ENCODE measurements at places on chromosomes 2 and 18.

DNA sequence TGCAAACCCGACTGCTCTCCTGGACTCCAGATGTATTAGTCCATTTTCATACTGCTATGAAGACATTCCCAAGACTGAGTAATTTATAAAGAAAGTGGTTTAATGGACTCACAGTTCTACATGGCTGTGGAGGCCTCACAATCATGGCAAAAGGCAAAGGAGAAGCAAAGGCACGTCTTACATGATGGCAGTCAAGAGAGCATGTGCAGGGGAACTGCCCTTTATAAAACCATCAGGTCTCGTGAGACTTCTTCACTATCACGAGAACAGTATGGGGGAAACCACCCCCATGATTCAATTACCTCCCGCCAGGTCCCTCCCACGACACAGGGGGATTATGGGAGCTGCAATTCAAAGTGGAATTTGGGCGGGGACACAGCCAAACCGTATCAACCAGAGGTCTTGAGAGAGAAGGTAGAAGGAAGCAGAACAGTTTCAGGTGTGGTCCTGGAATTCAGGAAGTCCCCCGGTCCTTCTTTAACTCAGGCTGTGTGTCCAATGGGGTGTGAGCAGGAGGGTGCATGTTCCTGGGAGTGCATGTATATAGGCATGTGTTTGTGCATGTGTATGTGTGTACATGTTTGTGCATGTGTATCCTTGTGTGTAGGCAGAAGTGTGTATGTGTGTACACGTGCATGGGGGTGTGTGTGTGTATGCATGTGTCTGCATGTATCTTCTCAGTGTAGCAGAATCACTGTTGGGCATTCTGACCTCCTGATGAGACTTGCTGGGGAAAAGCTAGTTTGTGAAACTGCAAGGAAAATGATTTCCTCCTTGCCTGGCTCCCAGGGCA, 46.2 kb downstream of the GREB1 start:
- DNase-seq = no peak

DNA sequence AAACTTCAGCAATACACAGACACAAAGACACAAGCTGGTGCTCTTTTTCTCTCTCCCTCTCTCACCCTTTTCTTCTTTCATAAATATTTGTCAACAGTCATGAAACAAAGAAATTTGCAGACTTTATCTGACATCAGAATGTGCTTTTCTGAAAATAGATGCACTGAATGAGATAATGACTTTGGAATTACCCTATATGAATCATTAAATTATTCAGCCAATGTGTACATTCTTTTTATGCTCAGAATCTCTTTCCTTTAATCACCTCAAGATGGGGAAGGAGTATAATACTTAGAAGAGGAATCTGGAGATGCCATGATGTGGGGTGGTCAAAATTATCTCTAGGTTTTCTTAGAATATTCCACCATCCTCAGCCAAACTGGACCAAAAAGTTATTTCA, 289.9 kb downstream of the LRRTM1 start:
- no peak for DNase-seq

- DNase-seq = no peak
Observed at GRCh38 chr2:180999274-180999964, 19.0 kb downstream of the UBE2E3 start.

DNA sequence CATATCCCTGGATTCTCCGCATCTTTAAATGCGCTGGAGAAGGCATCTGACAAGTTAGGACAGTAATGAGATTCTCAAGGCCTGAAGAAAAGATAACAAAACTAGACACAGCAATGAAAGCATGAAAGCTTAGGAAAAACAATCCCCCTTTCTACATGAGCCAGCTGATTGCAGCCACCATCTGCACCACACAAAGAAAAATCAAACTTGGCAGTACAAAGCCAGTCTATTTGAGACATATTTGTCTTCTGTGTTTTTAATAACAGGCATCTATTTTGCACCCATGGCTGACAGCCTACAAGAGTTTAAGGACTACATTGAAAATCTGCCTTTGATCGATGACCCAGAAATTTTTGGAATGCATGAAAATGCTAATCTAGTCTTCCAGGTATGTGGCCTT, 83.6 kb downstream of the TRABD2A start:
- DNase-seq = no peak

DNA sequence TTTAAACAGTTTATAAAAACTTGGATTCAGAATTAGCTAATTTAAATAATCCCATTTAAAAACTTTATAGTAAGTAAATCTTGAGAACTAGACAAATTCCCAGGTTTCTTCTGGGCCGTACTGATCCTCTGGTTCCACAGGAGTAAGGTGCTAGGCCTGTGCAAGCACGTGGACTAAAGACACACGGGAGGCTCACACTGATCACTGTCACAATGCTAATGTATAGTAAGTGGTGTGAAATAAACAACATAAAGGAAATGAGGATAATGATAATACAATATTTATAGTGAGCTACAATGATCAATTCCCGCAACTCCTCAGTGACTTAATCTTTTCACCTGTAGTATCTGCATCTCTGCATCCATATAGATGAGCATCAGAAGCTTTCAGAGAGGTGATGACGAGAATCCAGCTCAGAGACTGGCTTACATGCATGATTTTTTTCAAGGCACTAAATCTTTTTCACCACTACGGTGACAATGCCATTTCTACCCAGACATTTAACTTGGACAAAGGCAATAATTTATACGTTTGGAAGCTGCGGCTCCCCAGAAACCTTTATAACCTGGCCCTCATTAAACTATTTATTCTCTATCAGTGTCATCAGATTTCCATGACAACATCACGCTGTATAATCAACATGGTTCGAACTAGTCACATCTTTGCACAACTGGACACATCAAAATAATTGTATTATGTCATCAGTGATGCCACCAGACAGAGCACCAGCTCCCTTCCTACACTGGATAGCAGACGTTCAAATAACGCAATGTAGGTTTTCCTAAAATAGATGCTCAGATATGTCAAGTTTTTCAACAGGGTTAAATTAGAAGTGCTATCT, 196.2 kb downstream of the ZNF385B start:
- no peak for DNase-seq

GRCh38 chr18:40274618-40275196, 1680.3 kb upstream of the PIK3C3 start:
- no peak for DNase-seq

- DNase-seq = no peak
Observed at GRCh38 chr2:183063083-183063482, 15.5 kb upstream of the DUSP19 start.

GRCh38 chr2:17052001-17052400, 386.4 kb upstream of the CYRIA start:
- no peak for DNase-seq

DNA sequence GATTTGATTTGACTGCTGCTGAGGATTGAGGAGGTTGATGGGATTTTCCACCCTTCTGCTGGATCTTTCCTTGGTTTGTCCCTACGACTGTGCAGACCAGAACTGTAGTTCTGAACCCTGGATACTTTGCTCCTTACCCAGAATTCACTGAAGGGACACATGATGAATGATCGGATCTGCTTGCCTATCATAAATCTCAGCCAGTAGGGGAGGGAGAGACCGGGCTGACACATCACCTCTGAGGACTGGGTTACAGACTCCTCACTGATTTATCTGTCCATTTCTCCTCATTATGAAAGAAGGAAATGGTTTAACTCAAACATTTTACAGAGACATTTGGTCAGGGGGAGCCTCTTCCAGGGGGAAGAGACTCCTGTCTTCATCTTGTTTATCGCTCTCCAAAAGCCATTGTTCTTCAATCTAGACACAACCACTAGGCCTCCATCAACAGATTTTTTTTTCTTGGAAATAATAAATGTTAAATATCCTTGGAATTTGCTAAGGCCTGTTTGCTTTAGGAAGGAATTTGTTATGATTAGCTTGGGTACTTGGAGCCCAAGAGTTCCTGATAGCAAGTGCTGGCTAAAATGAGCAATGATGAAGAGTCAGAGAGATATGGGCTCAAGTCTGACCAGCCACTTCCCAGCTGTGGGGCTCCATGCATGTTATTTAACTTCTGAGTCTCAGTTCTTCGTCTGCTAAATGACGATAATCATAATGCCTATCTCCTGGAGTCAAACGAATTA, 925.5 kb downstream of the SLC4A3 start:
- no peak for DNase-seq

DNA sequence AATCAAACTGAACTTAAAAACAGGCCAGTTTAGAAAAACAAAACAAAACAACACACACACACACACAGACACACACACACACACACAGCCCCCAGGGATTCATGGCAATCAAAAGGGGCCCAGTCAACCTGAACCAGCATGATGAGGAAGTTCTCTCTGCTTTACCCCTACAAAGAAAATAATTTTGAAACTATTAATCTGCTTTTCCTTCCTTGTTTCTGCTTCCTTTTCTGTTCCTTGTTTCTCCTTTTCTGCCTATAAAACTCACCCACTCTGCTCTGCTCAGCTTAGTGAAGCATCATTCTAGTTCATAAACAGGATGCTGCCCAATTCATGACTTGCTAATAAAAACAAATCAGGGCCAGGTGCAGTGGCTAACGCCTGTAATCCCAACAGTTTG, 203.1 kb downstream of the RAB3GAP1 start:
- no peak for DNase-seq

GRCh38 chr2:227033471-227034148, 130.4 kb downstream of the COL4A4 start:
- no peak for DNase-seq

GRCh38 chr18:63376538-63376937, 9.5 kb upstream of the KDSR start:
- no peak for DNase-seq

DNA sequence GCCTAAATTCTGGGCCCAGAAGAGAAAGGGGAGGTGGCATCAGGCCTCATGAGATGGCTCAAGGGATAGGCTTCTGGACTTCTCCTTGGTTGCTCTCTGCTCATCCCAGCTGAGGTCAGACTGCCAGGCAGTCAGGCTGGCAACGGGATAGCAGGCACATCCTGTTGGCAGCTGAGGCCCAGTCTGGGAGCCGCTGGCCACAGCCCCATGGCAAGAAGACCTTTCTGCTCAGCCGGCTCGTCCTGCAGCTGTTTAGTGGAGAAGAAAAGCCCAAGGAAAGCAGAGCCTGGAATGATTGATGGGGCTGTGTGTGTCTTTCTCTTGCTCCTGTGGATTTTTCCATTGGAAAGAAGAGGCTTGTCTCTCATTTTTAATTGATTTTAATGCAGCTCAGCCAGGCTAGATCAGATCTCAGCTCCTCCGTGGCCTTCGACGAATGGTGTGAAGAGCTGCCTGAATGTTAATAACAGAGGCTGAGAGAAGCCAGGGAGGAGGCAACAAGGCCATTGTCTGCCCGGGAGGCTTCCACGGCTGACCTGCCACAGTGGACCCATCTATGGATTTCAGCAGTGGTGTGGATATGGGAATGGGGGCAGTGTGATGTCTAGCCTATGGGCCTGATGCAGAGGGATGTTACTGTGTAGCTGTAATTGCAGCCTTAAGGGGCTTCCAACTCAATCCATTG, 99.5 kb downstream of the HS1BP3 start:
- no peak for DNase-seq

GRCh38 chr2:29164091-29164846, 49.1 kb downstream of the CLIP4 start:
- no peak for DNase-seq

- no peak for DNase-seq
Observed at GRCh38 chr2:10864861-10865636, 46.7 kb upstream of the KCNF1 start.

DNA sequence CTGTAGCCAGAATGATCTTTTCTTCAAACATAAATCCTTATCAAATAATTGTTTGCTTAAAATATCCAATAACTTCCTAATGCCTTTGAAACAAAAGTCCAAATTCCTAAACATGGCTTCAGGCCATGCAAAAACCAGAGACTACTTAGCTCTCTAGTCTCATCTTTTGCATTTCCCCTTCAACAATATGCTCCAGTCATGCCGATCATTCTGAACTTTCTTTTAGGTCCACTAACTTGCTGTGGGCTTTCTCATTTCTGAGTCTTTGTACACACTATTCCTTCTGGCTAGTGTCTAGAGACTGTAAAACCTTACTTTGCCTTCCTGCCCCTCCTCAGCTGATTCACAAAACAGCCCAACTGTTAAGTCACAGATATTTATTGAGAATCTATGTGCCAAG, 51.5 kb downstream of the VIL1 start:
- DNase-seq = no peak

DNA sequence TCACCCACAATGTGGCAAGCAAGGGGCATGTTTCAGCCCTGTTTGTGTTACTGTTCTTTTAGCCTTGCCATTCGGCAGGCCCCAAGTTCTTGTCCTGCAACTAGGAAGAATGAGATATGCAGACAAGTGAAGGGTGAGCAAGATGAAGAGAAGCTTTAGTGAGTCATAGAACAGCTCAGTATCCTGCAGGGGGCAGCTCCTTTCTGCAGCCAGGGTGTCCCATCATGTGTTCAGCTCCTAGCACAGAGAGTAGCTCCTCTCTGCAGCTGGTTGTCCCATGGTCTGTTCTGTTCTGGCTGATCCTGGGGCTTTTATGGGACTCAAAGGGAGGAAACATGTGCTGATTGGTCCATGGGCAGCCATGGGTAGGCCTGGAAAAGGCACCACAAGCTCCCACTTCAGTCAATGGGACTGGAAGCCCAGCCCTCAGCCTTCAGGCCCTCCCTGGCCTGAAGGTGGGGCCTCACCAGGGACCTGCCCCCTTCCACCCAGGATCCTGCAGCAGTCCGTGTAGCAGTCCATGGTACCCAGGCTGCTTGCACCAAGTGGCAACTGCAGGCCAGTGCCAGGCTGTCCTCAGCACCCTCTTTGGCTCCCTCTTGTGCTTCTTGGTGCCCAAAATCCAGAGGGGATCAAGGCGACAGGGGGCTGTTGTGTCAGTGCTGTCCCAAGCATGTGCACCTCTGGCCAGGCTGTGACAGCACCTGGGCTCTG, 326.4 kb downstream of the NR4A2 start:
- no peak for DNase-seq

GRCh38 chr2:201219328-201220096, 36.6 kb downstream of the CASP10 start:
- no peak for DNase-seq

DNA sequence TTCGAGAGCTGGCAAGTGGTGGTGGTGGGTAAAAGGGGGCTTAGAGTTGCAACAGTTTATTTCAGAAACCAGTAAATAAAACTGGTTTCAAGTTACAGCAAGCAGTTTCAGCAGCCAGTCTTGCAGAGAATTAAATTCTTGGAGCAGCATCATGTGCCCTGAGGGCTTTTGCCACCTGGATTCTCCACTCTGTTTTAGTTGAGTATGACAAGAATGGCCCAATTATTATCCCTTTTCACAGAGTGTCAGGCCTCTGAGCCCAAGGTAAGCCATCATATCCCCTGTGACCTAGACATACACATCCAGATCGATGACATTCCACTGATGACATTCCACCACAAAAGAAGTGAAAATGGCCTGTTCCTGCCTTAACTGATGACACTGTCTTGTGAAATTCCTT, 72.8 kb upstream of the FANCL start:
- DNase-seq = no peak

- no peak for DNase-seq
Observed at GRCh38 chr2:197259470-197259999, 51.0 kb downstream of the ANKRD44 start.

DNA sequence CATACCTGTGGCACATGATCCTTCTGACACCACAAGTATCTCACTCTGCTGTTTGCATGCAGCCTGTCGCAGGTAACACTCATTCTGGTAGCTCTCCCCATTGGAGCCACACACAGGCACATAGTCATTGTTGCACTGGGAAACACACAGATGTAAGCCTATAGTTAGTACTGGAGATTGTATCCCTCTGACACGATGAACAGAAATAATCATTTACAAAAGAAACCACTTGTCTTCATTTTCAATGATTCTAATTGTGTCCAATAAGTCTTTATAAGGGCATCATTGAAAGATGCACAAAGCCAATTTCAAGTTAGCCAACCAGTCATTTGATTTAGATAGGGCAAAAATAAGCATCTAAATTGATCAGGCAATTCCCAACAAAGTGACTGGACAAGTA, 10.4 kb downstream of the TMEFF2 start:
- DNase-seq = no peak

Data from stimulated activated CD4-positive, alpha-beta T cell treated with anti-CD3 and anti-CD28 coated beads, Interleukin-15, amount 100 ng/mL, for 48 hours (primary cell).